ENCODE measurements at places on chromosomes 3 and 15.

DNA sequence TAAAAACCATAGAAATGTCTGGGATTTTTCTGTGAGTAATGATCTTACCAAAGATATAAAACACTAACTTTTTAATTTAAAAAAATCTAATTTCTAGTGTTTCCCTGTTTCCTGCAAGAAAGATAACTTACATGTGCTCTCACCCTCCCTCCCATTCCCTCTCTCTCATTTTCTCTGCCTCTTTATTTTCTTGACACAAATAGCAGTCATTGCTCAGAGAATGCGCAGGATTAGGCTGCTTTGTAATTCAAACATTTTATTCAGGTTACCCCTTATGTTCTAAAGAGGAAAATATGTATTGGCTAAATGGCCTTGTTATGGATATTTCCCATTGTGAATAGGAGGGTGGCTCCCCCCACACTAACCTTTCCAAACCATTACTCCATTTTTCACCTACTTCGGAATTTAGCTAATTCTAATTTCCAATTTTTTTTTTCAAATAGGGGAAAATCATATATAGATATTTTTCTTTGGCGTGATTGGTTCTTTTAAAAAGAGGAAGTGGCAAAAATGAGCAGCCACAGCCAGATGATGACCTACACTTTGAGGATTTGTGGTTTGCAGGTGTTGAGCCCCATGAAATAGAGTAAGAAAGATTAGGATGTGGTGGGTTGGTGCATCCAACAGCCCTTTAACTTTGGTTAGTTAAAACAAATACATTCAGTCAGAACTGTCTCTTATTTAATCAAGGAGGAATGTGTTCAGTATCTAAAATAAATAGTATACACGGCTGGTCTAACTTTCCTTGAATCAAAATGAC, 554.4 kb downstream of the IGSF11 start:
- DNase-seq: no peak

- DNase-seq: no peak
Measured at GRCh38 chr3:78856164-78856563, 911.6 kb downstream of the ROBO1 start.

DNA sequence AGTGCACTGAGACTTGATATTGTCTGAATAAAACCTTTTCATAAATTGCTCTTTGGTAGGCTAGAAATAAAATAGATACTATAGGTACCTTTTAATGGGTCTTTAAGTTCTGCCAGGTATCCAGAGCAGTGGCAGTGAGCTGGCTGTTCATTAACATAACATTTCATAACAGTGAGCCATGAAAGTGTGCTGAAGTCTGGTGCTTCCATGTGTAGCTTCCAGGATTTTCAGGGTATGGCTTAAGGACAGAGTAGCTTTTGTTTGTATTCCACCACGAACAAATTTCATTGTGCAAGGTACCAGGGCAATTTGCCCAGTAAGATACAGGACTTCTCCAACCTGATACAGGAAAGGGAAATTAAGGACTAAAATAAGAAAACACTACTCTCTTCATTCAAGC, 124.7 kb upstream of the NANOGP8 start:
- DNase-seq: no peak

DNA sequence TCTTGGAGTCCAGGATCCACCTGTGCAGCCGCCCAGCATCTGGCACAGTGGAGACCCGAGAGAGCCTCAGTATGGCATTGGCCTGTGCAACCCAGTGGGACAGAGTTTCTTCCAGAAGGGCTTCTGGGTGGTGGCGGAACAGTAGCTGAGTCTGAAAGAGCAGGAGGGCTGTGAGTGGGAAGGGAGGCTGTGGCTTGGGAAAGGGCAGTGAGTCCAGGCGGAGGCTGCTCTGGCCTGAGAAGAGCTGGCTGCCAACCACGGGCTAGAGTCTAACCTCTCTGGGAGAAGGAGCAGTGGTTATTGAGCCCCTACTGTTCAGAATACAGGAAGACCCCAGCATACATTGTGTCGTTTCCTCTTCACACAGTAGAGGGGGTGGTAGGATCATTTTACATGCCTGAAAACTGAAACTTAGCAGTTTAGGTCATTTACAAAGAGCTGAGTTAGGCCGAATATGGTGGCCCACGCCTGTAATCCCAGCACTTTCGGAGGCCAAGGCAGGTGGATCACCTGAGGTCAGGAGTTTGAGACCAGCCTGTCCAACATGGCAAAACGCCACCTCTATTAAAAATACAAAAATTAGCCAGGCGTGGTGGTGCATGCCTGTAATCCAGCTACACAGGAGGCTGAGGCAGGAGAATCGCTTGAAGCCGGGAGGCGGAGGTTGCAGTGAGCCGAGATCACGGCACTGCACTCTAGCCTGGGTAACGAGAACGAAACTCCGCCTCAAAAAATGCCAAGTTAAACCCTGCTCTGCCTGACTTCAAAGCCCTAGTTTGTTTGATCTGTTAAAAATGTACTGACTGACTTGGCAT, 3.2 kb downstream of the AEN start:
- no peak for DNase-seq

- DNase-seq: no peak
Measured at GRCh38 chr3:128256131-128256530, 102.8 kb downstream of the EEFSEC start.

DNA sequence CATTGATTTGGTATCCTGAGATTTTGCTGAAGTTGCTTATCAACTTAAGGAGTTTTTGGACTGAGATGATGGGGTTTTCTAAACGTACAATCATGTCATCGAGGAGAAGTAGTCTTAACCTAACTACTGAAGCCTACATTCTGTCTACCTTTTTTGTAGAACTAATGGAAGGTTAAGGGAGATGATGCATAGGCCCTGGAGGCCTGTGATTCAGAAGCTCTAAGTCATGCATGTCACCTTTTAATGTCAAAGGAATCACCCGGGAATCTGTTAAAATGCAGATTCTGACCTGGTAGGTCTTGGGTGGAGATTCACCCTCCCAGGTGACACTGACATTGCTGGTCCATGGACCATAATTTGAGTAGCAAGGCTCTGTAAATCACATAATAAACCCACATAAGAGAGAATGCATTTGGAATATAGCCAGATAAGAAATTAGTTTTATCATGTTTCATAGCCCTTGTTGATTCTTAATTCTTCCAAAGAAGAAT, 64.9 kb downstream of the GHSR start:
- DNase-seq: no peak

- no peak for DNase-seq
Measured at GRCh38 chr15:96200357-96200967, 130.0 kb upstream of the NR2F2 start.

- no peak for DNase-seq
Measured at GRCh38 chr3:13543253-13543652, 5.7 kb upstream of the FBLN2 start.

DNA sequence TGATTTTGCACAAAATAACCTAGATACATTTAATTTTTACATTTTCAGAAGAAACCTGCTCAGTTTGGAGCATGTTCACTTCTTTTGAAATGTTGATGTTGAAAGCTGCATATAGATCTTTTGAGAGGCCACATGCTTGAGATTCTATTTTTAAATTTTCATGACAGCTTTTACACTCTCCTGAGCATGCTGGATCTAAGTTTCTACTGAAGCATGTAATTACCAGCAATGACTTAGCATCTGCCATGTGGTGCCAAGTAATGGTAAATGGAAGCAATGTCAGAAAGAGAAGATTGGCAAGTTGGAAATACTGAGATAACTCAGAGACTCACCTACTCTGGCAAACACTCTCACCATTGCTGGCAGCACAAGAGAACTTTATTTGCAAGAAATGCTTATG, 310.6 kb downstream of the NSUN3 start:
- DNase-seq: no peak

GRCh38 chr3:55879901-55880331, 392.8 kb upstream of the WNT5A start:
- DNase-seq: no peak

DNA sequence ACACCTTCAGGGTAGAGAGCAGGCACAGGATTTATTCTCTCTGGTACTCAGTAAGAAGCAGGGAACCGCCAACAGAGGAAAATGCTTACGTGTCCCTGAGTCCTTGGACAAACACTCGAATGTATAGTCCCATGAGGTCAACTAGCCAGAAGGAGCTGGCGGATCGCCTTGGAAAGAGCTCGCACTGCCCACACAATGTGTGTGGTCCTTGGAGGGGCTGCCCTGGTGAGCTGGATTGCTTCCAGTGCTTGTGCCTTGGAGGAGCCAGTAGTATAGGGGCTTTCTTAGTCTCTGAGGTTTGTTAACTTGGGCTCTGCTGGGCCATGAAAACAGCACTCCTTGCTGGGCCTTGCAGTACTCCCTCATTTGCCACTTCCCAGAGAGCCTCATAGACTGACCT, 40.7 kb upstream of the VILL start:
- DNase-seq: no peak

DNA sequence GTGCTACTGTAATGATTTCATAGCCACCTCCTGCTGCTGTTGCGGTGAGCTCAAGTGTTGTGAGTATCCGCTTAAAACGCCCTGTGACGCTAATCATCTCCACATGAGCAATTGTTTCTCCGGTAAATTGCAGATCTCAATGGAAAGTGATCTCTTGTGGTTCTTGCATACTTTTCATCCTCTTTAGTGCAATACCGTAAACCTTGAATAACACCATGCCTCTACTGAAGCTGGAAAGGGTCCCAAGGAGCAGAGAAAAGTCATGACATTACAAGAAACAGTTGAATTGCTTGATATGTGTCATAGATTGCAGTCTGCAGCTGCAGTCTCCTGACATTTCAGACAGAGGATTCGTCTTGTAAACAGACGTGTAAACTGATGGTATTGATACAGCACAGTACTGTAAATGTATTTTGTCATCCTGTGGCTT, 6.0 kb upstream of the CEMIP start:
- DNase-seq: no peak

DNA sequence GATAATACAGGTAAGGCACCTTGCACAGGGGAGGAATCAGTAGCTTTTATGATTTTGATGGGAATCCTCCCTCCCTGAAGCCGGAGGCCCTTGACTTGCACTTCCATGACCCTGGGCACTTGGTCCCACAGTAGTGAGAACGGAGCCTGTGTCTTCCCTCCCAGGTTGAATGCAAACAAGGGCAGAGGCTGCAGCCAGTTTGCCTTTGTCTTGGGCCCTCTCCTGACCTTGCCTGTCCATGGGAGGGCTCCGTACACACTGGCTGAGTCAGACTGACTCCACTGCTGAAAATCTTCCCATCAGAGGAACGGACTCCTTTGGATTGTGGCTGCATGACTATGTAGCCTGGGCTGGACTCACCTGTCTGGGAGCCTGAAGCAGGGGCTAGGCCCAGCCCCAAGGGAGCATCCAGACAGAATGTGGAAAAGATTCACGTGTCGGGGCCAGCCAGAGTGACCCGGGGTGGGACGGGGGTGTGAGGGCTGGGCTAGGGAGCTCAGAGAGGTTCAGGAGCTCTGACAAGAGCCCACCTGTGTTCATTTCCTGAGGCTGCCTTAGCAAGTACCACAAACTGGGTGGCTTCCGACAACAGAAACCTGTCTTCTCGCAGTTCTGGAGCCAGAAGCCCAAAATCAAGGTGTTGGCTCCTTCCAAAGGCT, 9.5 kb downstream of the TBC1D21 start:
- DNase-seq: no peak

- no peak for DNase-seq
Measured at GRCh38 chr3:184776916-184777315, 35.0 kb upstream of the VPS8 start.

DNA sequence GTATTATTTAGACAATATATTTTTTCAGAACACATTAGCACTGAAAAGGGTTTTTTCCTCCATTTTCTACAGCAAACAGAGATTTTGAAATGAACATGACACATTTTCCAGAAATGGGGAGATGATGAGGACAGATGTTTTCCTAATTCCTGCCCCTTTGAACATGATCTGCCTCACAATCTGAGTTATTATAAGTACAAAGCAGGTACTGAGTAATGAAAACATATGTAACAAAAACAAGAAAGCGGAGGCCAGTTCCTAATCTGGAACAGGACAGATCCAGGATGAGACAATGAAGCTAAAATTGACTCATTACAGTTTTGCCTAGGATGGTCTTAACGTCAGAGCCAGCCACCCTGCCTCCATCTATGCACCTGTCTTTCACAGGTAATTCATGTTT, 642.8 kb upstream of the NR2F2 start:
- DNase-seq: no peak

DNA sequence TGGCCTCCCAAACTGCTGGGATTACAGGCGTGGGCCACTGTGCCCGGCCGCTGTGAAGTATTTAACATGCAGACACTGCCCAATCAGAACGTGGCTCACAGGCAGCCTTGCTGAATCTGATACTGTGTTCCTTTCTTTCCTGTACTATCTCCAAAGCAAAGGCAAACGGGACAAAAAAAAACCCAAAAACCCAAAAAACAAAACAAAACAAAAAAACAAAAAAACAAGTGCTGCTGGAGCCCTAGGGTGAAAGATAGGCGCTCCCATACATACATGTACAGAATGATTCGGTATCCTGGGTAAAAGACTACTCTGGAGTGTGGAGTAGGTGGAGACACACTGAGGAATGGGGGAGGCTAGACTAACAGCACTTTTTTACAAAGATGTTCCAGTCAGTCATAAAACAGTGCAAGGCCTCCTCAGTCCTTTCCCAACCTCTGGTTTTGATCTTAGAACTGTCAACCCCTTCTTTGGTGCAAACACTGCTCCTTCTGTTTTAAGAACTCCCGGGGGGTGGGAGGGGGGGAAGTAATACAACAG, 7.7 kb upstream of the MAP1A start:
- no peak for DNase-seq

- DNase-seq: no peak
Measured at GRCh38 chr3:32384938-32385337, 6.7 kb upstream of the CMTM7 start.

GRCh38 chr3:40079203-40079846, 230.2 kb upstream of the EIF1B start:
- DNase-seq: no peak

DNA sequence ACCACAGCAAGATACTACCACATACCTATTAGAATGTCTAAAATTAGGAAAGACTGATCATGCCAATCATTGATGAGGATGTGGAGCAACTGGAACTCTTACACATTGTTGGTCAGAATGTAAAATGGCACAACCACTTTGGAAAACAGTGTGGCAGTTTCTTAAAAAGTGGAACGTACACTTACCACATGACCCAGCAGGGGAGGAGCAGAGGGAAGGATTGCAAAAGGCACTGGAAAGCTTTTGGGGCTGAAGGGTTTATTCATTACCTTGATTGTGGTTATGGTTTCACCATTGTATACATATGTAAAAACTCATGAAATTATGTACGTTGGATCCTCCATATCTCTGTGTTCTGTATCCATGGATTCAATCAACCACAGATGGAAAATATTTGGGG, 3.3 kb upstream of the EHD4 start:
- DNase-seq: no peak

GRCh38 chr15:64017591-64018163, 28.6 kb downstream of the DAPK2 start:
- DNase-seq: no peak

DNA sequence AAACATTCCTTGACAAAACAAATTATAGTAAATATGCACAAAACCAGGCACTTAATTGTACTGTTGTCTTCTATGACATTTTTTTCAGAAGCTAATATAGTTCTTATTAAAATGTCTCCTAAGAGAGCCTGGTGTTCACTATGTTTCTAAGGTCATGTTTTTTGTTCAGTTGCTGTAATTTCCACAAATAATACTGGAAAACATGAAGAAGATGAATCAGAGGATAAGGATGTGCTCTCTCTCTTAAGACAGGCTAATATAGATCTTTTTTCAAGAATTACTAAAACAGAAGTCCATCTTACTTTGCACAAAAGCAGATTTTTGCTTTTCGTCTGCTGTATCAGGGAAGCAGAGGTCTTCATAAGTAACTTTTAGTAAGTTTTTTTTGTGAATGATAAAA, 823.0 kb upstream of the NECTIN3 start:
- DNase-seq: no peak

- DNase-seq: no peak
Measured at GRCh38 chr15:40130799-40131502, 22.3 kb upstream of the BMF start.

Measured in NCI-H187 (cell line).